GM23338 (cell line): ENCODE measurements at places on chromosomes 7 and 10.

GRCh38 chr7:27118580-27118979 lies 12.0 kb downstream of the HOXA4 start:
- DNase-seq = no peak

- no peak for DNase-seq
These were observed 18.8 kb upstream of the SEPHS1 start for GRCh38 chr10:13366891-13367290.

DNA sequence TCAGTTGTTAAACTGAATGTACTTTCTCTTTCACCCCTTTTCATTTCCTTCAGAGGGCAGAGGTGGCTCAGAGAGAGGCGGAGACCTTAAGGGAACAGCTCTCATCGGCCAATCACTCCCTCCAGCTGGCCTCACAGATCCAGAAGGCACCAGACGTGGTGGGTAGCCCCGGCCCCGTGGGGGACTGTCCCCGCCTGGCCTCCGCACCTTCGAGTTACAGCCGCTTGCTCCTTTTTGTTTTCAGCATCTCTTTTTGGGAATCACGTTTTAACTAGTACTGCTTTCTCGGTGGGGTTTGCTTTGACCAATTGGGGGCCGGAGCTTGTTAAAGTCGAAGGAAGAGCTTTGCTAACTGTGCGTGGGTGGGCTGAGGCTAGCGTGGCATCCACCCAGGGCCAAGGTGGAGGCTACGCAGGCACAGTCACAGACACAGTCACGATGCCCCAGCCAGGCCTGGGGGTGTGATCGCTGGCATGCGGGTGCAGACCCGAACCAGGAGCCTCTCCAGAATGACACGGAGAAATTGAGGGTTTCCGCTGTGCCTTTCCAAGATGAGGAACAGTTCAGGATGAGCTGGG lies 116.2 kb upstream of the SH2B2 start:
- peak; percentile 32 for DNase-seq

DNA sequence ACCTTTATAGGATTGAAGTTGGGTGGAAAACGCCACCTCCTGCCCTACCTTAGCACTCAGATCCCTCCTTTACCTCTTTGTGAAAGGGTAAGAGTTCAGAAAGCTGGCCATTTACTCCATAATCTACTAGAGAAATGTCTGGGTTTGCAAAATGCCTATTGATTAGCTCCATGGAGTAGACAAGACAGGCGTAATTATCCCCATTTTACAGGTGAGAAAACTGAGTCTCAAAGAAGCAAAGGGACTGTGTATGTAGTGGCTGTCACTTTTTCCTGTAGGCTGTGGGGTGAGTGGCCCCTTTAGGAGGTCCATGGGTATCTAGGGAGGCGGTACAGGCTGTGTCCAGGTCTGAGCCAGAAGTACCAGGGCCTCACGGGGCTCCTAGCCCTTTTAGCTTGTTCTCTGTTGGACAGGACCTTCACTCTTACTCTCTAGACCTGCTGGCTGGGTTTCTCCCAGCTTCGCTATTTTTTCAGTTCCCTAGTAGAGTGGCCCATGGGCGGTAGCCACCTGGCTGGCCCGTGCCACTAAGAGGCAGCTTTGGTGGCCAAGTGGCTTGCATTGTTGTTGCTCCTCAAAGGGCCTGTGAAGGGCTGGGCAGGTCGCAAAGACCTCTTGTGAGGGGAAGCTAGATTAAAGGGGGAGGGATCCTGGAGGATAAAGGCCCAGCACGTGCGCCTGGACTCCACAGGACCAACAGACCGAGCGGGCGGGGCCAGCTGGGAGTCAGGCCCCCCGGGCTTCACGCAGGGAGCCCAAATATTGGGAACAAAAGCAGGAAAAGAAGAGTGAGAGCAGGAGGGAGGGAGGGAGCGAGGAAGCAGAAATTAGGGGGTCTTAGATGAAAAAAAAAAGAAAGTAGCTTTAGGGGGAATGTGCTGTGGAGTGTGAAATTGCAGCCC lies 4.7 kb upstream of the PAX2 start:
- peak; percentile 72 for DNase-seq

DNA sequence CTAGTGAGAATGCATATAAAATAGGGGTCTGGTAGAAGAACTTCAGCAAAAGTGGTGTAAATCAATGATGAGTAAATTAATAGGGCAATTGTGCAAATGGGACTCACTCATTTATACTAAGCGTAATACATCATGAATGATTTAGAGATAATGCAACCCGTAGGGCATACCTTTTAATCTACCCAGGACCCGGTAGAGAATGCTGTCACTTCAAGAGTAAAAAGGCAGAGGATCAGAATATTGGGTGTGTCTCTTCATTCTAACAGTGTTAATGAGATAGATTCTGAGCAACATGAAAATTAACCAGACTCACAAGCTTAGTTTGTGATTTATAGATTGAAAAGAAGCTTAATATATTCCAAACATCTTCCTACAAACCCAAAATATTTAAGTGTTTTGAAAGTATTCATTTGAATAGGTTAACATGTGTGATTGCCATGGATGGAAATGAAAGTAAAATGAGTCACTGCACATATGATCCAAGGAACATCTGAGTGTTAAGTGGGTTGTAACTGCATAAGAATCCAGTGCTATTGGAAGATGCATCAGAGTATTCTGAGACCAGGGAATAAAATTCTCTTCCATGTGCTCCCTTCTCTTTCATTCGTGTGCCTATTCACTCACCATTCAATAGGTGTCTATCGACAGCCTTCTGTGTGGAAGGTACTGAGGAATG lies 690.6 kb downstream of the AUTS2 start:
- no peak for DNase-seq

DNA sequence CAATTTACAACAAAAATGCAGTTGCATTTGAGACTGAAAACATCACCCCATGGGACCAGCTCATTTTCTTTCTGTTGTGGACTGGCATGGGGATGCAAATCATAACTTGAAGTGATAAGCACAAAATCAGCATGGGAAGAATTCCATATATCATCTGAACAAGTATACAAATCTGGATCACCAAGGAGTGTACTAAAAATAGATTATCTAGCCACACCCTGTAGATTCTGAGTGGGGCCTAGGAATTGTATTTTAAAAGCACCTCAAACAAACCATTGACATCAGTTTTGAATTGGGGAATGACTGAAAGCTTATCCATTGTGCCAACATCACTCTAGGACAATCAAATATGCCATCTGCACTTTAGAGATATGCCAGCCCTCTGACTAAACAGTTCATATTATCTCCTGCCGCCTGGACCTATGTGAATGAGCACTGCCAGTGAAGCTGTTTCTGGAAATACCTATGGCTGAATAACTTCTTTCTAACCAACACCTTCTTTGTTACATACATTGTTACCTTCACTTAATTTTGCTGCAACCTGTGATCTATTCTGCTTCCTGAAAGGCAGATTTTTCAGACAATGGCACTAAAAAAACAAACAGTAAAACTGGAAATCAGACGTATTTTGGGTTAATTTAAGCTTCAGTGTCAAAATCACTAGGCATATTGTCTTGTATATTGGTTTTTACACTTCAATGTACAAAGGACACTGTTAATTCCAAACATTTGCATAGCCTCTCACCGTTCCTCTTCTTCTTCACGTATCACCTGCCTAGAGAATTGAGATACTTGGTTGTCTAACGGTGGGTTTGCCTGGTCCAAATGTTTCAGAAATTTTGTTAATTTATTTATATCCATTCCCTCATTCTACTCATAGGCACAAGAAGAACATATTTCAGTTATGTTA lies 42.4 kb upstream of the HGF start:
- DNase-seq = no peak
